AG04449 (cell line): ENCODE measurements at places on chromosomes 5 and 9.
A peak's percentile ranks its signal among the peaks of the same experiment; 100 is the strongest.

- no peak for DNase-seq
Measured at GRCh38 chr5:108726446-108727235, 21.1 kb upstream of the FER start.

GRCh38 chr9:134775081-134775951 lies 105.3 kb upstream of the FCN2 start:
- peak; percentile 66 for DNase-seq

- DNase-seq = no peak
Measured at GRCh38 chr9:90078988-90079421, 474.2 kb downstream of the GADD45G start.

GRCh38 chr5:144812763-144813162 lies 642.1 kb downstream of the KCTD16 start:
- peak; percentile 94 for DNase-seq

DNA sequence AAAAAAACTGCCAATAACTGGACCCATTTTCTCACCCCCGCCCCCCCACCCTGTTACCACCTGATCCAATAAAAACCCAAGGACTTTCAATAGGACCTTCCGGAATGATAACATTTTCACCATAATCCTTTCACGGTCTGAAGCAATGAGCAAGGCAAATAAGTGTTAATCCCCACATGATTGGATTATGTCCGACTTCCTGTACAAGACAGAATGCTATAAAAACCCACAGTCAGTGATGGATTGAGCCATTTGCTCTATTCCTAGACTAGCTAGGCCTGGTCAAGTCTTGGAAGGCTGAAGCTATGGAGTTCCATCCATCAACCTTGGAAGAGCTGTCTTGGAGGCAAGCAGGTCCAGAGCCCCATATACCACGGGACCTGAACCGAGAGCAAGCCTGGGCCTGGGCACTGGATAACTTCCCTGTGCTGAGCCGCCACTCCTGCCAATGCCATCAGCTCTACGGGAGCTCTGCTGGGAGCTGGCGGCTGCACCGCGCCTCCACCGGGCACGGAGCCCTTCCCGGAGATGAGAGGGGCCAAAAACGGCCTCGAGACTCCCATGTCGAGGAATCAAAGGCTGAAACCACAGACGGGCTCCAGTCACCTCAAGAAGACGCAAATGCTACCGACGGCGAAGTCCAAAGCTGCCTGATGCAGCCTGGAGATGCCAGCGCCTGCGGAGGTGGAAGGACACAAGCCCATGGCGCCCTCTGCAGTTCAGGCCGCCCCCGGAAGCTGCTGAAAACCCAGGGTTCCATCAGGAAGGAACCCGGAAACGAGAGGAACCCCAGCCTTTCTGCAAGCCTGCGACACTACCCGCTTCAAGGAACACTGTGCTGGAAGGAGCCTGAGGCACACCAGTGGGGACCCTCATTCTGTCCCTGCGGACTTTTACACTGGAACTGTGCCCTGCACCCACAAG lies 69.2 kb downstream of the ANXA2R start:
- no peak for DNase-seq

DNA sequence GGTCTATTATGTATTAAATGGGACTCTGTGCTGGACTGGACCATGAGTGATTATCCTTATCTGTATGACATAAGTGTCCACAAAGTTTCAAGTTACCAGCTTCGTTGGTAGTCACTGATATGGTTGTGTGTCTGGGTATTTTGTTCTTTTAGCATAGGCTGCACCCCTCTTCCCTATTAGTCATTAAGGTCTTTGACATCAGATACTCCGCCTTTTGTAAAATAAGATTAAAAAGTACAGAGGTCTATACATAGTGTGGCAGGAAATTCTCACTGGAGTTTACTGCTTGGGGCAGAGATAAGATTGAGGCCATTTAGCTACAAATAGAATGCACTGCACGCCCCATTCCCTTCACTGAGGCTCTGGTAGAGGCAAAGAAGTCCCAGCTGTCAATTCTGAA lies 99.4 kb downstream of the TMEM215 start:
- DNase-seq = no peak

DNA sequence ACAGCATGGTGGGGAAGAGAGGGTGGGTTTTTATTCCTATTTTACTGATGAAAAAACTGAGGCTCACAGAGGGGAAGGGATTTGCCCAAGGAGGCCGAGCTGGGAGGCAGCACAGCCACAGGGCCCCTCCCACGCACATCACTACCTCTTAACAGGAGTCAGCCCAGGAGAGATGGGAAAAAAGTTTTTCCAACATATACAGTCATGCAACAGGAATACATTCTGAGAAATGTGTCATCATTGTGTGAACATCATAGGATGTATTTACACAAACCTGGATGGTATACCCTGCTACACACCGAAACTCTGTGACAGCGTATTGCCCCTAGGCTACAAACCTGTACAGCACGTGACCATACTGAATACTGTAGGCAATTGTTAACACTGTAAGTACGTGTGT lies 11.6 kb downstream of the TRAF1 start:
- no peak for DNase-seq

- DNase-seq = no peak
Measured at GRCh38 chr5:76690704-76691466, 25.0 kb upstream of the F2R start.

- no peak for DNase-seq
Measured at GRCh38 chr5:129977810-129978209, 73.5 kb downstream of the CHSY3 start.

DNA sequence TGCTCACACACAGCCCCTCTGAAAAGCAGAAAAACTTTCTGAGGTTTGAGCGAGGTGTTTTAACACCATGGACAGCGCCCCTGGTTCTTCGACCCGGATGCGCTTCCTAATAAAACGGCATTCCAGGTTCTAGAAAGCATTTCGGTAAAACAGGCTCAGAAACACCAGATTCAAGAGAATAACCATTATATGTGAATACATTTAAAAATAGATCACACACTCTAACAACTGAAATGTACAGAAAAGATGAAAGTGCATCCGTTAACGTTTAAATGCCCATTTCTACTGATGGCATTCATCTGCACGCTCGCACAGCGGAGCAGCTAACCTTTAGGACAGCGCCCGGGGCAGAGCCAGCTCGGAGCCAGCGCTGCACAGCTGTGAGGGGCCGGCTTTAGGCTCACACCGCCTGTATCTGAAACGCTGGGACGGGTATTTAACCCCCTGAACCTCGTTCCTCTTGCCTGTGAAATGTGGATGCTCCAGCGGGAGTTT lies 26.3 kb upstream of the TENT4A start:
- DNase-seq = no peak

DNA sequence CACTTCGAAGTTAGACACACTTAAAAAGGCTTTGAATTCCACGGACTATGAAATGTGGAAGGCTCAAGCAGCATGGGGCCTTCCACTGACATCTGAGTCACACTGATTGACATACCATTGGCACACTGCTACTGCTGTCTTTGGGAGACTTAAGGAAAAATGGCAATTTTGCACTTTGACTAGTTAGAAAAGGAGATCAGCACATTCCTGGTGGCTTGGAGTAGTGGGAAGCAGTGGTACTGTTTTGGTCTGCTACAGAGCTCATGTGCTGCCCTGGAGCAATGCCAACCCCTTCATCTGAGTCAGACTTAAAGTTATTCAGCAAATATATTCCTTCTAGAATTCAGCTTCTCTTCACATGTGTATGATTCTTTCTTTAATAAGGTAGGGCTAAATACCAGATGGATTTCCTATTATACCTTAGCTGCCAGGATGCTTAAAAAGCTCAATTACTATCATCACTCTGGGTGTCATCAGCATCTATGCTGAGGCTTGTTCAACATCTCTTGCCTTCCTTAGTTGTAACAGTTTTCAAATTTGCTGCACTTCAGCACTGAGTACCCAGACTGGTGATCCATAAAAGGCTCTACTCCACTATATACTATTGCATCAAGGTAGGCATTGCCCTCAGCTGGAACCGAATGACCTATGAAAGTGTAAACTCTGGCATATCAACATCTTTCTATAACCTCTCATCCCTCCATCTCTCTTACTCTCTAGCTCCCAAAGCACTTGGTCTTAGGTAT lies 42.3 kb upstream of the MOCS2 start:
- DNase-seq = peak; percentile 75

GRCh38 chr5:36720688-36721087 lies 114.3 kb downstream of the SLC1A3 start:
- no peak for DNase-seq

DNA sequence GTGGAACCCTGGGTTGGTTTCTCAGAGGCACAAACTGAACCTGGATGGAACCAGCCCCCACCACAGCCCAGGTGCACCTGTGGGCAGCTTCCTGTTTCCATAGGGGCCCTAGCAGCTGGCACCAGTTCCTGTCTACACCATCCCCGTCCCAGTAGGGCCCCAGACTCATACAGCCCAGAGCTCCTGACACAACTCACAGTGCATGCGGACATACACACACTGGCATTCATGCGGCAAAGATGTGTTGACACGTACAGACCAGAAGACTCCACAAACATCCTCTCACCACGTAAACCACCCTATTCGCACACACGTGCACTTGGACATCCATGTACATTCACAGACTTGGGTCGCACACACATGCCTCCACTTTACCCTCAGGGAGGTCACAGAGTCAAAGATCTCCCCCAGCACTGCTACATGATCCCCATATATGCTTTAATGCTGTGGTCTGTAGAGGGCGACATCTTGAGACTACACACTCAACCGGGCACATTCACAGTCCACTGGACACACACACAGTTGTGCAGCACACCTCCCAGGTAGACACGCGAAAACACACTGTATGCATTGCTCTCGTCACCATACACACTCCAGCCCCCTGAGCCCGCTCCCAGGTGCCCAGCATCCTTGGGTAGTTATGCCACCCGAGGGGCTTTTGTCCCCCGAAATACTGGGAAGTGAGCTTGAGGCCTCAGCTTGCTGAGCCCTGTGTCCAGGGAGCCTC lies 22.4 kb downstream of the CXXC5 start:
- DNase-seq = no peak

DNA sequence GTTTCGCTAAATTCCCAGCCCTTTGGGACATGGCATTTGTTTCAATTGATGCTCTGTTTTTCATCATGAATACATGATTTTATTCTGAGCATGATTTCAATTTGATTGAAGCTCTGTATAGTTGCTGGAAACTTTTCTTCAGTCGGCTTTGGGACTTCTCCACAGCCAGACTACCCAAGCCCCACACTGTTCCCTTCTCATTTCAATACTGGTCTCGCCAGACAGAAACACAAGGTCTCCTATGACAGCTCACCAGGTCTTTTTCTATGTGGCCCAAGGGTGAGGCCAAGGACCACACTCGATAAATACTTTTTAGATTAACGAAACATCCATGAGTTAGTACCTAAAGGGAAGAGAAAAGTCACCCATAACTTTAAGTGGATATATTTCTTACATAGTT lies 132.2 kb downstream of the ARL15 start:
- no peak for DNase-seq

DNA sequence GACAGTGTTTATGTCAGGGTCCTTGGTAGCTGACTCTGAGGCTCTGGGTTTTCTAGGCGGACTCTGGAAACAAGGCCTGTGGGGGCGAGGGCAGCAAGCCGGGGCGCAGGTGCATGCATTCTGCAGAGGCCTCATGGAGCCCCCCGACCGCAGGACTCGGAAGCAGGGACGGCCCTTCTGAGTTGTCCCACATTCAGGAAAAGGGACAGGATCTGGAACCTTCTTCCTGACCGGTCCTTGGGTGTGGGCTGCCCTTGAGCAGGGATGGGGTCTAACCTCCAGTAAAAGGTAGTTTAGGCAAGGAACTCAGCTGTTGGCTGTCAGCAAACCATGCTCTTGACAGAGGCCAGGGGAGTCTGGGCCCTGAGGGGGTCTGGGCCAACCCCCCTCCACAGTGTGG lies 7.4 kb upstream of the COL5A1 start:
- DNase-seq = no peak

GRCh38 chr5:127886081-127886480 lies 182.9 kb downstream of the CCDC192 start:
- DNase-seq = no peak

DNA sequence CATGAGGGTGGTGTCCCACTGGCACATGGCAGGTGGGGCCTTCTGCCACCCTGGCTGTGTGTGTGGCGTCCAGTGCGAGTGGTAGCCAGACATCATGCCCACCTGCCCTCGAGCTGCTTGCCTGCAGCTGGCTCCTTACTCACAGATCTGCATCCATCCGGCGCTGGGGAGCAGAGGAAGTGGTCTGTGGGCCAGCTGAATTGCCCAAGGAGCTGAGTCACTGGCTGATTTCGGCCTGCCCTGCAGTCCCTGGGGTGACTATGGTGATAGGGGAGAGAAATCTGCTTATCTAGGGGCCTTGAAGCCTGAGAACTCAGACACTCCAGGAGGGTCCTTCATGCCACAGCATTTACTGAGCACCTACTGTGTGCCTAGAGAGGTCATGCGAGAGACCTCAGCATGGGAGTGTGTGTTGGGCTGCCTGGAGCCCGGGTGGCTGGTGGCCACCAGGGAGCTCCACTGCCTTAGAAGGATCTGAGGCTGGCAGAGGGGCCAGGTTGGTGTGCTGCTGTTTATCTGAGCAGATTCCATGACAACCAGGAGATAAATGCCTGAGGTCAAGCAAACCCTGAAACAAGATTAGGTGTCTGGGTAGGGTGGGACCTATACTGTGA lies 57.1 kb downstream of the SLC22A5 start:
- peak; percentile 76 for DNase-seq

DNA sequence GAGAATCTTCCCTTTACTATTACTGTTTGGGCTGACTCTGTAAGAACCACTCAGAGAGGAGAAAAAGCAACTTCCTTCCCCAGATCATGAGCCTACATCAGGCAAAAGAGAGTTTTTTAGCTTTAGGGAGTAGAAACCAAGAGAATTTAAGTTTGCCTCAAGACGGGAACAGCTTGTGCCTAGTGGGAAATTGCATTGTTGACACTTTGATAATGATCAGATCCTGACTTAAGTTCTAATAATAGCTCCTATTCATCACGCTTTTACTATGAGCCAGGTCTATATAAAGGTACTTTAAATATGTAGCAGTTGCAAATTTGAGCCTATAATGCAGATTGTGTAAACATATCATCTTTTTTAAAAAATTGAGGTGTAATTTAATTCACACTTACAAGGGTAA lies 298.2 kb downstream of the MAN2A1 start:
- no peak for DNase-seq

DNA sequence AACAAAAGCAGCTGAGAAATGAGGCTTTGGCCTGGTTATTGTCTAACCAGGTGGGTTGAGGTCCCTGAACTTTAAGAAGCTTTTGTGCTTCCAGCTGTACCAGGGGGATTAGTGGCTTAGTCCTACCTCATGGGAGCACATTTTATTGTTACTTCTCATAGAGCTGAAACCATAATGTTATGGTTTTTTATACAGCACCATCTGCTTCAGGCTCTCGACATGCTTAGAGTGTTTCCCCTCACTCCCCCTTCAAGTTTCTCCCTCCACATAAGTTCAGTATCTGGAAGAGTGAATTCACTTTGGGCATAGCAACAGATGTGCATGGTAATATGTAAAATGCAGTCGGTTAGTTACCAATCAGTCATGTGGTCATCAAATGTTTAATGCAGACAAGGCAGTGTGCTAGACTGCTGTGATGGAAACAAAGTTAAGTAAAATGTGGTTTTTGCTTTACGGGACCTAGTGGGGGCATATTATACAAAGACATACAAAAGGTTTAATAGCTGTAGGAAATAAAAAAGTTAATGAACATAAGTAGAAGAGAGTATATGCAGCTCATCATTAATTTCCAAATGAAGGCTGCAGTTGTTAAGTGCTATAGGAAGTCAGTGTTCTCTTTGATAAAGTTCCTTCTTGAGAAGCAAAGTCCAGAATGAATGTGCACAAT lies 95.9 kb upstream of the SPRY4 start:
- no peak for DNase-seq

GRCh38 chr5:66427139-66427442 lies 169.1 kb upstream of the MAST4 start:
- no peak for DNase-seq

- DNase-seq = no peak
Measured at GRCh38 chr9:92769286-92769685, 4.7 kb upstream of the BICD2 start.
